ENCODE measurements at places on chromosomes 13 and 19. TPM values are rescaled to one million over a fixed set of nuclear protein-coding genes. Genes with fewer than 3 reads are reported as not detected.

HSD11B1L gene
- 15.7 TPM for total RNA-seq

FGF21 gene
- not detected for total RNA-seq

- H3K4me1 ChIP-seq: peaks cover 30% of the 10 kb centered on the region
- H3K36me3 ChIP-seq: peaks cover 8% of the 10 kb centered on the region
- peak overlapping the region; percentile 86 for H3K4me3 ChIP-seq
- H3K27ac ChIP-seq: peak overlapping the region; percentile 95
- peak; percentile 87 for DNase-seq
- H3K27me3 ChIP-seq: no peaks in the 10 kb centered on the region
Measured at GRCh38 chr19:45766869-45767346, 2.1 kb downstream of the SIX5 start.

DNA sequence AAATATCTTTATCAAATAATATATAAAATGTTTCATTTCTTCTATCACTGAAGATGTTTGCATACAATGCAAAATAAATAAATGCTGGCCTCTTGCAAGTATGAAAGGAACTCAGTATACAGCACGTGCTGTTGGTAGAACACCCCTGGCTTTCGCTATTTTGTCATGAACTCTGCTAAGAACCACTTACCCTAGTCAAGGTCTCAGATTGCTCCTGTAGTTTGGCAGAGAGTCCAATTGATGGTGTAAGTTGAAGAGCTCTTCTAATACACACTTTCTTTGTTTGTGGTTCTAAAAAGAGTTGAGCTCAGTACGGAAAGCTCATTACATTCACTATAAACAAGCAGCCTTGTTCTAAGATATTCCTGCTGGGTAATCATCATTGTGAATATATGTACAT is 1258.9 kb downstream of the EFNB2 start:
- H3K27ac ChIP-seq: no peak overlapping the region
- H3K4me3 ChIP-seq: no peak overlapping the region
- no peaks in the 10 kb centered on the region for H3K27me3 ChIP-seq
- no peaks in the 10 kb centered on the region for H3K36me3 ChIP-seq

Data from upper lobe of left lung (tissue), 6 donors.